ENCODE measurements at places on chromosomes 3 and 15.

DNA sequence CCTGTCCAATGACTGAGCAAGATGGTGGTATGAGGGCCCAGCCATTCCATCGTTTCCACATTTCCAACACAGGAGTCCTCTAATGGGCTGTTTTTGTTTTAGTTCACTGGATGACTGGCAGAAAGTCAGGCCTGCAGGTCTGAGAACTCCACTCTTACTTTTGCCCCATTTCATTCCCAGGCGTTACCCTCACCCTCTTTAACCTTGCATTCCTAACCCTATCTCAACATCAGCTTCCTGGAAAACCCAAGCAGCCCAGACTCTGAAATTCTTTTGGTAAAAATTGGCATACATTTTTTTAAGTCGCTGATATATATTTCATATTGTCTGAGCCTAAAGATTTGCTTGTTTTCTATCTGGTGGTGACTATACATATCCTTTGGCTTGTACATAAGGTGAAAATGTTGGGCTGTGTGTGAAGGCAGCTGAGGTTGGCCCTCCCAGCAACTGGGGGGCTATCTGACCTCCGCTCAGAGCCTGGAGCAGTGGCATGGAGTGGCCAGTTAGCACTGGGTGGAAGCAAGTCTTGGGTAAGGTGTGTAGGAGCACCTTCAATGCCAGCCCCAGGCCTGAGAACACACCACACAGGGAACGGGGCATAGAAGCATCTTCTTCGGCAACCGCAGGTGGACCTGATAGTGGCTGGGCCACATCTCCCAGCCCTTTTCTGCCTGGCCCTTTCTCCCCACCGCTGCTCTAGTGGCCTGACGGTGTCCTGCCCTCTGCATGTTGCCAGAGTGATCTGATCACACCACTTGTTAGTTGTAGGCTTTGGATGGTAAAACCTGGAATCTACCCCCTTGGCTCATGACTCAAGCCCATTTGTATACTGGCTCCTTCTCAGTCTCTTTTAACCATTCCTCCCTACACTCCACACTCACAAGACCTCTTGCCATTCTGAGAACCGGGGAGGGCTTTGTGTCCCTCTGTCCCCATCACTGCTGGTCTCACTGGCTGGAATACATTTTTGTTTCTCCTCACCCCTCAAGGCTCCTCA is 50.0 kb downstream of the AMOTL2 start:
- no peak for DNase-seq

GRCh38 chr3:65196663-65197062 is 508.9 kb upstream of the ADAMTS9 start:
- no peak for DNase-seq

GRCh38 chr3:157906627-157907026 is 199.6 kb downstream of the SHOX2 start:
- DNase-seq, result no peak

DNA sequence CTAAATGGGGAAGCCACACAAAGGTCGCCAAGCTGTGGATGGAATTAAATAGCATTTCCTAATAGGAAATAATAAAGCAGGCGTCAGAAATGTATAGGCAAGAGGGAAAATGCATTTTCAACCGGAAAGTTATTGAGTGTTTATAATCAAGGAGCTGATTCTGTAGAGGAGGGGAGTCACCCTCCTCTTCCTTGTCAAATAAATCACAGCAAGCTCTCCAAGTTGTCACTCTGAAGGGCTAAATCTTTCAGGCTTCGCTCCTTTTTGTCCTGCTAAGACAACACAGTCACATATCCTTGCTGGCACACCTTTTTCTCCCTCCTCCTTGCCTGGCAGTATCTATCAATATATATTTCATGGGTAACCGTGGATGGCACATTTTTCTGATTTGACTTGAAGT is 338.4 kb downstream of the SATB1 start:
- no peak for DNase-seq

GRCh38 chr3:129609591-129610182 is 3.2 kb upstream of the PLXND1 start:
- no peak for DNase-seq

DNA sequence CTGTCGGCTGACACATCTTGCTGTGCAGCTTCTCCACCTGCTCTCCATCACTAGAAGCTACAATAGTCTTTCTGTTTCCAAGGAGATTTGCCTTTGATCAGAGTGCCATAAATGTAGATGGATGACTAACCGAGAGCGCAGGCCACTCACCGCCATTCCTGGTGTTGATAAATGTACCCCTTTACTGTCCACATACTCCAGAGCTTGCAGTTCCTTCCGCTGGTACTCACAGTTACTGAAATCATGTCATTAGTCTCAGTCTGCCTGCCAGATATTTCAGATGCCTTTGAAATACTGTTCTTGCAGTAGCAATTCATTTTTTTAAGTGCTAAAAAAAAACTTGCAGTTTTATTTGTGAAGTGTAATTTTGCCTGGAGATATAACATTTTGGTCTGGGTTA is 72.3 kb downstream of the BLM start:
- DNase-seq, result no peak

- DNase-seq, result no peak
Measured at GRCh38 chr15:42118650-42119445, 24.5 kb upstream of the PLA2G4D start.

- no peak for DNase-seq
Measured at GRCh38 chr3:135513106-135514059, 452.1 kb upstream of the PPP2R3A start.

DNA sequence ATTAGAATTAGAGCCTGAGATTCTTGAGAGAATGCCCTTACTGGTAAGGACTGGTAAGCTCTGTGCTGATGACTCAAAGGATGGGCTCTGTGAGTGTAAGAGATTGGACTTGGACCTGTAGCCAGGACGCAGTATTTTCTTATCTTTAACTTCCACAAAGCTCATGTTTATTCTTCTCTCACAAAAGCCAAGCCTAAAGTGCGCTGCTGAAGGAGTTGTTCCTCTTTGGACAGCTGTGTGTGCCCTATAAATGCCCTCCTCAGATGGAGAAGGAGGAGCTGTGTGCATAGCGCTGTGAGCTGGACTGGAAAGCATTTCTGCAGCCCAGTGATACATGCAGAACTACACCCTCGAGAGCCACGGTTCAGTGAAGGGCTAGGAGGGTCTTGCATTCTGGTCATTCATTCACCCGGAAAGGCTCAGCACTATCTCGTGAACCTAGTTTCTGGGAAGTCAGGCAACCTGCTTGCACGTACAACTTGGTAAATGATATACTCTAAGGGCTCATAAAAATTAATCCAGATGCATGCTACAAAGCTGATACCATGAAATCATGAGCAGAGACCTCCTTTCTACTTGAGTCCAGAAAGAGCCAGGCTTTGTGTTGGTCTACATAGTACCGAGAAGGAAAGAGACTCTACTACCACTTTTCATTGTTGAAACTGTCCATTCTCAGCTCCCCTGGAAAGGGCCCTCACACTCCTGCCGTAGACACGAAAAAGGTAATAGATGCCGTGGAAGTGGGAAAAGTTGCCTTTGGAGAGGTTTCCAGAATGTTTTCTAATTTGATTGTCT is 103.0 kb upstream of the TBL1XR1 start:
- no peak for DNase-seq

DNA sequence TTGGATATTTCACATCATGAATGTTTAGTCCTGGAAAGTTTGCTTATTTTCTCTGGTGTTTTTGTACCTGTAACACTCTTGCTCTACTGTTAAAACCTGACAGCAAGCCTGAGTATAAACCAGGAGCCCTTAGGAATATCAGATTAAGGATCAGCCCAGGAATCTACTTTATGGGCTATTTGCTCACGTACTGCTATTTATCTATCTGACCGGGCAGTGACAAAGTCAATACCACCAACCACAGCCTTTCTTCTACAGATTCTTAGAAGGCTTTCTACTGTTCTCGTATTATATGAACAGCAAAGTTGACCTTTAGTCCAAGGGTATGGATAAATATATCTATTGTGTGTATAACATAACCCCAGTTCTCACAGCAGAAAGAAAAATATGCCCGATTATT is 521.2 kb downstream of the RBMS3 start:
- DNase-seq, result no peak

DNA sequence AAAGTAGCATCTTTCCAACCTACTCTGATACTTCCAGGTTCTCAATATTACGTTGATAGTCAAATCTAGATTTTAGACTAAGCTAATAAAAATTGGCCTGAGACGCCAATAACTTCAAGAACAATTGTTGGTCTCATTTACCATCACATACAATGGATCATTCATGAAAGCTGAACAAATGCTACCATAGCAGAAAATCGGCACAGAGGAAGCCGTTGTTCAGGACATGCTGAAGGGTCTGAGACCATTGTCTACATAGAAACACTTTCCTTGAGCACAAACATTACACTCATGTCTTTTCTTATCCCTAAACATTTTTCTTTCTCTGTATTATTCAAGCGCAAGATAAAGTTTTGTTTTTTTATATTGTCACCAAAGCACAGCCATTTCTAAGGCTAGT is 37.2 kb upstream of the FHIT start:
- DNase-seq, result no peak

- DNase-seq, result no peak
Measured at GRCh38 chr15:65096481-65097385, 18.3 kb downstream of the UBAP1L start.

DNA sequence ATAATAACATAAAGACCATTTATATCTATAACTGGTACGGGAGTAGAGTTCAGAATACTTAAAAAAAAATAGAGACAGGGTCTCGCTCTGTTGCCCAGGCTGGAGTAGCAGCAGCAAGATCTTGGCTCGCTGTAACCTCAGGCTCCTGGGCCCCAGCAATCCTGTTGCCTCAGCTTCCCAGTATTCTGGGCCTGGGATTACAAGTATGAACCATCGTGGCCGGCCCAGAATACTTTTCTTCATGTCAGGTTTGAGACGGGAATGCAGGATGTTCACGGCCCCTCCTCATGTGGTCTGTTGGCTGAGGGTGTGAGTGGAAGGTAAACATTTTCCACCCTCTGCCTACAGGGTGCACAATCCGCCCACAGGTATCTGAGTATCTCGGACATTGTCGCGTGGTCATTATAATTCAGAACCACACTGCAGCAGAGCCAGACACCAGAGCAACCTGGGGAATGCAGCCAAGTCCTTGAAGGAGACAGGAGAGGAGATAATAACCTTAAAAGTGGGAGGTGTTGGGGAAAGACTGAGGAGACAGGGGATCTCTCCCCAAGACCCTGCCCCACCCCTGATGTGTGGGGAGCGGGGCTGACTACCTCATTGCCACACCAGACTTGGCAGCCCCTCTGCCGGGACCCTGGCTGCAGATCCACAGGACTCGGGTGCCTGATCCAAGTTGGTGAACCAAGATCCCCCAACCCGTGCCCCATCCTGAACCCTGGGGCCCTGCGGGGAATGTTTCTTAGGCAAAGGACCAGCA is 106.8 kb downstream of the ADCY5 start:
- no peak for DNase-seq

GRCh38 chr3:11591391-11592282 is 52.1 kb downstream of the VGLL4 start:
- no peak for DNase-seq

GRCh38 chr15:70327856-70328678 is 230.3 kb upstream of the TLE3 start:
- DNase-seq, result no peak

- no peak for DNase-seq
Measured at GRCh38 chr15:33639456-33639855, 328.7 kb downstream of the RYR3 start.

DNA sequence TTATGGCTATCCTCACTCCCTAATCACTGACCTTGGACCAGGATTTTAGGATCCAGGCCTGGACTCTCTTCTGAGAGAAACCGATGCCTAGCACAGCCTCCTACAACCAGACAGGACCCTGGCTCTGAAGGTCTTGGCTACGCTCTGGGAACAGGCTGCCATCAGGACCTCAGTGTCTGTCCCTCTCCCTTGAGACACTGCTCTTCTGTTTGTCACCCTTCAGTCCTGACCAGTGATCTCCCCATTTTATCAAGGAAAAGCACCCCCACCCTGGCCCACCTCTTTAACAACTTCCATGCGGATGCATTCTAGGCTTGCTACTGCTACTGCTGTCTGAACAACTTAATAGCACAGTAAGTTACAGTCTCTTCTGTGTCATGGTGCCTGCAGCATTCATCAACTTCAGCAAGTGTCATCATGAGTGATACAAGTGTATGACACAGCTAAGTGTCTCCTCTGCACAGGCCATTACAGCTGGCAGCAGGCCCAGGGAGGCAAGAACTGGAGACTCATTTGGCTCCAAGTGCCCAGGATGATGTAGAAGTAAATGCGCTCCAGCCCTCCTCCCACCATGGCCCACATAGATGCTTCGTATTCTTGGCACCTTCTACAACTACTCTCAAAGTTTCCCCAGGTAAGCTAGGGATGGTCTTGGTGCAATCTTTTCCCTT is 302.4 kb downstream of the EPHB1 start:
- DNase-seq, result no peak

DNA sequence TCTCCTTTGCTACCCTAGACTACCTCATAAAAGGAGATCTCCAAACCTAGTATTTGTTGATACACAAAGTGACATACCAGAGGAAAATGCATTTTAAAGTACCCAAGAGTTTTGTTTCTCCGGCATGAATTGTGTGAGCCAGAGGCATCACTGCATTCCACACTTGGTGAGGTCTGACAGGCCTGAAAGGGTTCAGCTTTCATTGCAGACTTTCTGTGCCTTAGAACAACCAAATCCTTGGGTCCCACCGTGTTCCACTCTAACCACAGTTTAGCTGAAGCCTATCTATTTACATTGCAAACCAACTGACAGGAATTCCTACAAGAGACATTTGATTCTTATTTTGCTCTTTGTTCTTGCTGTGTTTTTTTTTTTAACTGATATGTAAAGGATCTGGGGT is 21.0 kb upstream of the EID1 start:
- DNase-seq, result no peak

GRCh38 chr15:70566047-70566835 is 197.1 kb downstream of the UACA start:
- DNase-seq, result no peak

DNA sequence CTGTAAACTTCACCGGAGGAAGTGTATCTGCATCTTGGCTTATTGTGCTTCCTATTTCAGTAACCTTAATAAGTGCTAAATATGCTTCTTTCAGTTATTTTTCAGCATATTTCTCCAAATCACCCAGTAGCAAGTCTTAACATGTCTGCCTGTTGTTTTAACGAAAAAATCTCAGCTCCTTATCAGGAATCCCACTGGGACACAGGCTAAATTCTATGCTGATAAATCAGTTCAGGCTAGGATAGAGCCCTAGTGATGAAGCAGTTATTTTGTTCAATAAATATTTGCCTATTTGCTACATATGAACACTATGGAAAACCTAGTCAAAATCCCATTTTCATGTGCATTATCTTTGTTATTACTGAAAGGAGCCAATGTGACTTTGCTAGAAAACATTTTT is 8.2 kb upstream of the MITF start:
- DNase-seq, result no peak

DNA sequence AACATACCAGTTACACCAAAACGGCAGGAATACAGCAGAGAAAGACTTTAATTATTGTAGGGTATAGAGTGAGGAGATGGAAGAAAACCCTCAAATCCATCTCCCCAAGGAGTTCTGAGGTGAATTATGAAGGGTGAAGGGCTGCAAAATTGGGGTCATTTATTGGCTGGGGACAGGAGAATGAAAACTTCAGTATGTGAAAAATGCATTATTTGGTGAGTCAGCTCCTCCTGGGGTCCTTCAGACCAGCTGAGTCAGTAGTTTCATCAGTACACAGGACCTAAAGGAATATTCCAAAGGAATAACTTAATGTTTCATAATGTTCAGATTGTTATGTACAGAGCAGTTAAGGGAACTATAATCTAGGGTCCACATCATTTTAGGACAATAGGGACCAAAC is 566.0 kb downstream of the GBE1 start:
- no peak for DNase-seq

GRCh38 chr3:139774560-139775302 is 97.0 kb upstream of the NMNAT3 start:
- no peak for DNase-seq
